ENCODE measurements at places on chromosomes 6 and 20. TPM values are rescaled to one million over a fixed set of nuclear protein-coding genes. Genes with fewer than 3 reads are reported as not detected.

The SLPI gene
- total RNA-seq = 0.74 TPM

The PRSS35 gene
- 0.10 TPM for total RNA-seq

DNA sequence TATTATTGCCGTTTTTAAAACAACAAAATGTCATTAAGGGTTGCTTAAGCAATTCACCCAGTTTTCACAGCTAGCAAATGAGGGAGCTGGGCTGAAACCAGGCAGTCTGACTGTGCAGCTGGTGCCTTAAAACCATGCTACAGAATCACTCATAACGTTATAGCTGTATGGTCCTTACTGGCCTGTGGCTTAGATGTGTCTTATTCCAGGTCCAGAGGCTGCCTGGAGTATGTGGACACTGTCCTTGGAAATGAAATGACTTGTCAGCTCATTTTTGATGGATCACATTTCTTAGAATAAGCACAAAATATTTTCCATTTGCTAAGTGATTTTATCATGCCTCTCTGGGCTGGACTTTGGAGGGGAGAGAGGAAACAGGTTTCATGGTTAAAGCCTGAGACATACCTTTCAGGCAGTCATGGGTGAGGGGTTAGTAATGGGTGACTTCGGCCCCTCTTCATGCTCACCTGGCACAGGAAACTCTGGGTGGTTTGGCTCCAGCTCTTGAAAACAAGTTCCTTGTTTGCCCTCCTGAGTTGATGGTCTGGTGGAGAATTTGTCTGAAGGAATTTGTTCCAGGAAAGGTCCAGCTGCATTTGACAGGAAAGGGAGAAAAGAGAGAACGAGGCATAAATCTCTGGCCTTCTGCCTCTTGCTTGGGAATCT is 823.2 kb downstream of the DHX35 start:
- H3K4me1 ChIP-seq = no peaks in the 10 kb centered on the region
- H3K4me3 ChIP-seq = no peak overlapping the region
- no peaks in the 10 kb centered on the region for H3K36me3 ChIP-seq
- DNase-seq = no peak

DNA sequence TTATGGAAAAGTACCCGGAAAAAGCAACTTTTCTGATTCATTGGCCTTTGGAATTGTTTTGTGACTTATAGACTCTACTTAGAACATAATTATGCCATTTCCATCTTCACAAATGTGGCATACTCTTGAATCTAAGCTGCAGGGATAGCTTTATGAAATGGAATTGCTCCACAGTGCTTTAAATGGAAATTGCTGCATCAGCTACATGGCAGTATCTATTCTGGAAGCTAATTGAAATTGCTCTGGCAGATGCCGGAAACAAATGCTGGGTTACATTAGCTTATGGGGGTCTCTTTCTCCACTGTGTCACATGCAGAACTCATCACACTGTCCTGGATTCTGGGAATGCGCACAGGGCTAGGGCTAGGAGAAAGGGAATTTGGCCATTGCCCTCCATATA is 108.9 kb downstream of the SAMD5 start:
- no peak overlapping the region for H3K27ac ChIP-seq
- no peaks in the 10 kb centered on the region for H3K27me3 ChIP-seq
- no peaks in the 10 kb centered on the region for H3K4me1 ChIP-seq
- no peak for DNase-seq

Data from Panc1 (cell line).